GM12892 (cell line): ENCODE measurements at places on chromosomes 1 and 21.

- no peak for DNase-seq
Observed at GRCh38 chr1:29508458-29509107, 272.3 kb downstream of the PTPRU start.

- no peak for DNase-seq
Observed at GRCh38 chr1:151763990-151764389, 694 bp upstream of the MRPL9 start.

DNA sequence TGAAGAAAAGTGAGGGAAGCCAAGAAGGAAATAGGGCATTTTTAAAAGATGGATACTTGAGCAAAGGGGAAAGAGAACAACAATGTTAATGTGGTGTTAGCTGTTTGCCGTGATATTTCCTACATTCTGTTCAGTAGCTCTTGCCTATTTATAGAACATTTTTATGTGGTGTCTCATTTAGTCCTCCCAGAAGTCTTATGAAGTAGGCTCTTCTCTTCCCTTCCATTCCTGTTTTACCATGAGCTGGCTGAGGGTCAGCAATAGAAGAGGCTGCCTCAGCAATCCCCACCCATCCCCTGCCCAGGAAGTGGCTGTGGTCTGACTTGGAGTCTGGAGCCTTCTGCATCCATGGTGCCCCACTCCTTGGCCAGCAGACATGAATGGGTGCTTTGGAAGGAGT lies 60.1 kb downstream of the KIAA0040 start:
- no peak for DNase-seq

- DNase-seq, result no peak
Observed at GRCh38 chr1:171152549-171152948, 32.6 kb upstream of the FMO2 start.

DNA sequence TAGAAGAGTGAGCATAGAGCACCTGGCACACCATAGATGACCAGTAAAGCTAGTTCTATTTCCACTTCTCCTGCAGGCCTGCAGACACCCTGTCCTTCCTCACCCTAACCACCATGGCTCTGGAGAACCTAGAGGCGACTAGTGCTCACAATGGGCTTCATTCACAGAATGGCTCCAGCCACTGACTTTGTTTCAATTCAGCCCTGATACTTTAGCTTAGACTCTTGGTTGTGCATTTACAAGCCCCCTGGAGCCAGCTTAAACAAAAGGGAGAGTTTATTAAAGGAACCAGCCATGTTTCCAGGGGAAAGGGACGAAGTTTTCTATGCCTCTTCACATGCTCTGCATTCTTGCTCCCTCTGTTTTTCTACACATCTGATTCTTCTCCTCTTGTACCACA lies 123.7 kb downstream of the NAV1 start:
- no peak for DNase-seq

- DNase-seq, result no peak
Observed at GRCh38 chr1:234452406-234452965, 26.5 kb downstream of the TARBP1 start.

- DNase-seq, result no peak
Observed at GRCh38 chr1:175804561-175804960, 61.2 kb upstream of the TNR start.

DNA sequence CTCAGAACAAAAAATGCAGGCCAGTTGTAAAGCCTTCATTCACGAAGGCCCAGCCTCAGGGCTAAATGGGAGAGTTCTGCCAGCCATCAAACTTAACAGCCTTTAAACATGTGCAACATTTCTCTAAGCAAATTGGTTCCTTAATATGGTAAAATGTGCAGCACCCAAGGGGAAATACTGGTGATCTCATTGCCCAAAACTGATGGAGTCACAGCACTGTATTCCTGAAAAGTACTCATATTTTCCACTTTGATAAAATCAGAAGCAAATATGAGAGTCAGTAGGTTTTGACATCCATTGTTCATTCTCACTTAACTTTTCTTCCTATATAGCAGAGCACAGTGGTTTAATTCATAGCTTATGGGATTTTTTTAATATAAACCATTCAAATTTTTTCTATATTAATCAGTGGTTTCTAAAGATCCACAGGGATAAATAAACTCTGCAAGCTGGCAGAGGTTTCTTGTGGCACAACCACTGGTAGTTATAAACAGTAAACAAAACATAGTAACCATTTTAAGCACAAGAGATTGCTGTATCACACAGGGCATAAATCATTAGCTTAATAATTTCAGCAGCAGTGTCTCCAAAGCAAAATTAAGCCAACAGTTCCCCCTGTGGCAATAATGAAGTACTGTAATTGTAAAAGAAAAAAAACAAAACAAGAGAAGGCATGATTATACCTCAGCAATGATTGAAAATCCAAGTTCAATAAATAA lies 106.9 kb upstream of the LYPLAL1 start:
- no peak for DNase-seq

GRCh38 chr1:174167265-174167803 lies 8.0 kb downstream of the RABGAP1L start:
- no peak for DNase-seq

DNA sequence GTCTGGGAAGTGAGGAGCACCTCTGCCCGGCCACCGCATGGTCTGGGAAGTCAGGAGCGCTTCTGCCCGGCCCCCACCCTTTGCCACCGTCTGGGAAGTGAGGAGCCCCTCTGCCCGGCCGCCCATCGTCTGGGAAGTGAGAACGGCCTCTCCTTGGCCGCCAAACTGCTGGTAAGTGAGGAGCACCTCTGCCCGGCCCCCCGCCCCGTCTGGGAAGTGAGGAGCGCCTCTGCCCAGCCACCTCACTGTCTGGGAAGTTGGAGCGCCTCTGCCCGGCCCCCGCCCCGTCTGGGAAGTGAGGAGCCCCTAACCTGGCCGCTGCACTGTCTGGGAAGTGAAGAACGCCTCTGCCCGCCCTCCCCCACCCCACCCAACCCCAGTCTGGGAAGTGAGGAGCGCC lies 22.6 kb downstream of the KCNH1 start:
- no peak for DNase-seq
